ENCODE measurements at places on chromosomes 4 and X.
A peak's percentile ranks its signal among the peaks of the same experiment; 100 is the strongest.

- DNase-seq = peak; percentile 48
Measured at GRCh38 chrX:129957241-129958082, 25.0 kb upstream of the BCORL1 start.

DNA sequence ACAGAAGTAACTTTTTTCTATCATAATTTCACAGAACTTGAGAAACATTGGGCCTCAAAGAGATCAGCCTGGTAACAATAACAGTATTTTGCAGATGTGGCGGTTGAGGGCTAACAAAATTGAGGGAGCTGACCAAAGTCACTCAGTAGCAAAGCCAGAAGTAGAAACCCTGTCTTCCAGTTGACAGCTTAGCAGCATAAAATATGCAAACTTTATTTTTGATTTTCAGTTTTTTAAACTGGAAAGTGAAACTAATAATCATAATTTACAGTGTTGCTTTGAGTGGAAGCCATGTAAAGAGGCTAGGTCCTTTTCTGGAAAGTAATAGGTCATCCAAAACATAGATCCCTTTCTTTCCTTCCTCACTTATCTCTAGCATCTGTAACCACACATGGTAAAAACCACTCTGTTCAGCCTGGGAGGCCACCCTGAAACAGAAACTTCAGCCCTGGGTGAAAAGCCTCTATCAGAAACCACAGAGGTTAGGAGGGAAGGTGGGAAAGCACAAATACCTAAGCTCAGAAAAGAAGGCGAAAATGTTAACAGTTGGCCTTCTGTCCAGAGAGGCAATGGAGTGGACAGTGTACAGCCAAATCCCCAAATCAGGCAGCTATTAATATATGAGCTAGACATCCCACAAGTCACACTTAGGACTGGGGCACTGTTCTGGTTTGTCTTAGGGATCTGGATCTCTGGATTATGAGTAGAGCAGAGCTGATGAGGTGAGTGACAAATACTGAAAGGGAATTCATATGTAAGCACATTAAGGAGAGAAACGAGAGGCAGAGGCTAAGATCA is 61.1 kb upstream of the ARSJ start:
- no peak for DNase-seq

- DNase-seq = peak; percentile 77
Measured at GRCh38 chr4:41212616-41213203, 1.6 kb downstream of the APBB2 start.

DNA sequence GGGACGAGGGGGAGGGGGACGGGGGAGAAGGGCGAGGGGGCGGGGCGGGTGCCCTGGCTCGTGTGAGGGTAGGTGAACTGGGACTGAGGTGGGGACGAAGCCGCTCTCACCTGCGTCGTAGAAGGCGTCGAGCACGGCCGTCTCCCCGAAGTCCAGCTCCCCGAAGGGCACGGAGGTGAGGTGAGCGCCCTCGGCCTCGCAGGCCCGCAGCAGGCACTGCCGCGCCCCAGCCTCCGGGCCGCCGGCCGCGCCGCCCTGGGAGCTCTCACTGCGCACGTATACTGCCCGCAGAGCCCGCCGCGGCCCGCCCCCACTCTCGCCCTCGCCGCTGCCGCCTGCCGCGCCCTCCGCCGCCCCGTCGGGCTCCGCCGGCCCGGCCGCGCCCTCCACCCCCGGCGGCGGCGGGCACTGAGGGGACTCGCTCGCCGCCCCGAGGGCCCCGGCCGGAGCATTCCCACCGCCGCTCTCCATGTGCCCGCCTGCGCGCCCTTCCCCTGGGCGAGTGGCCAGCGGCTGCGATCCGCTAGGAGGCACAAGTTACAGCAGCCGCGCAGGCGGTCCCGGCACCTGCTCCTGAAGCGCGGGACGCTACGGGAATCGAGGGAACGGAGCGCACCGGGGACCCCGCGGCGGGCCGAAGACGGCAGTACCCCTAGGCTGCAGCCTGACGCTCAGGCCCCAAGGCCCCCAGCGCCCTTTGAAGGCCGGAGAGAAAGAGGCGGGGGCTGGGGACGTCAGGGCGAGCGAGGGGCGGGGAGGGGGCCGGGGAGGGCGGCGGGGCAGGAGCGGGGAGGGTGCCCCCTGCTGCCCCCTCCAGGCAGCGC is at the start of gene MAP3K15:
Gene MAP3K15, minus strand, starts transcription at position 718 of the 824 bp plus-strand sequence. Its CDS starts 247 bp downstream, at position 471.
- peak; percentile 50 for DNase-seq

GRCh38 chr4:176593943-176594342 is 198.8 kb downstream of the VEGFC start:
- DNase-seq = no peak

DNA sequence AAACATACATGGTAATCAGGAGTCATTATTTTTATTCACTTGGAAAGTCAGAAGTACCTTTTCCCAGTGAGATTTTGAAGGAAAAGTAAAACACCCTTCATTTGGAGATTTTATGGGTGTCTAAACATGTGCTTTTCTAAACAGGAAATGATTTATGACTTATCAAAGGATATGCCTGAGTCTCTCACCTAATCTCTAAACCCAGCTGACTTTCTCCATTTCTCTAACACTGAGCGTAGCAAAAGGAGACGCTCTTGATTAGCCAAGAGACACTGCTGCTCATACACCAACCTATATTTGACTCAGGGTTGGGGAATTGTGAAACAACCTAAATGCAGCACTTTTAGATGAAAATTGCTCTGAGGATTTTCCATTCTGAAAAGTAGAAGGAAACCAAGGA is 468.5 kb upstream of the FTHL17 start:
- DNase-seq = no peak

DNA sequence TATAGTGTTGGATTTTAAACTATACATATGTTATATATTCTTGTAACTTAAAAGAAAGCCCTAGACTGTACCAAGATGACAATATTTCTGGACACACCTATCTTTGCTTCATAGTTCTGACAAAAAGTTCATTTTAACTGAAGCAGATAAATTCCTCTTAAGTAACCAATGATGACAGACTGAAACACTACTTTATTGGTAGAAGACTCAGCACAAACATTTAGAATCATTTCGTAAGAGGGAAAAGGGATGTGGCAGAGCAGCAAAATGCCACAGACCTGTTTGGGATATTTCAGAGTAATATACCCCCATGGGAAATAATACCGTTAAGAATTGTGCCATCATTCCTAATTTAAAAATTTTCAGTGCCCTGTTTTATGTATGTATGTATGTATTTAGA is 56.2 kb downstream of the APOO start:
- no peak for DNase-seq

- DNase-seq = no peak
Measured at GRCh38 chr4:118277243-118277642, 75.6 kb downstream of the PRSS12 start.

Measured in ACHN (cell line).